ENCODE measurements at places on chromosomes 16 and 17. TPM values are rescaled to one million over a fixed set of nuclear protein-coding genes. Genes with fewer than 3 reads are reported as not detected.

EFCAB13 gene
- 5.4 TPM for polyA plus RNA-seq

- H3K4me1 ChIP-seq: peaks cover 32% of the 10 kb centered on the region
- H3K27ac ChIP-seq: no peak overlapping the region
- DNase-seq: no peak
Observed at GRCh38 chr16:67395458-67396158, 2.3 kb upstream of the TPPP3 start.

PSKH1 gene
- 13.0 TPM for polyA plus RNA-seq

SLC12A3 gene
- 0.72 TPM for polyA plus RNA-seq

DNA sequence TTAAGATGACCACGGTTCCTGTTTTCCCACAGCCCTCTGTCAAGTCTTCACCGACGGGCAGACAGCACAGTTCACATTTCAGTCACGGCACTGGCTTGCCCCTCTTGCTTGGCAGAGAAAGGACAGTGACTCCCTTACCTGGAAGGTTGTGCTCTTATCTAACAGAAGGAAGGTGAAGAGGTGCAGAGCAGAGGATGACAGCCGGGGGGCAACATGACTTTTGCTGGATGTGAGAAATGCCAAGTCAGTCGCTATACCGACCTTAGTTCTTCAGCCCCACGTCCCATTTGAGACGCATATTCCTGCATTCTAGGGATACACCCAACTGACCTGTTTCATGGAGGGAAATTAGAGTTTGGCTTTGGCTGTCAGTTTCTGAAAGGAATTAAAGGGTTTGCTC lies 492.3 kb downstream of the NPIPA7 start:
- DNase-seq: no peak
- H3K27me3 ChIP-seq: peaks cover 2% of the 10 kb centered on the region
- no peak overlapping the region for H3K27ac ChIP-seq
- H3K4me3 ChIP-seq: no peak overlapping the region

DNA sequence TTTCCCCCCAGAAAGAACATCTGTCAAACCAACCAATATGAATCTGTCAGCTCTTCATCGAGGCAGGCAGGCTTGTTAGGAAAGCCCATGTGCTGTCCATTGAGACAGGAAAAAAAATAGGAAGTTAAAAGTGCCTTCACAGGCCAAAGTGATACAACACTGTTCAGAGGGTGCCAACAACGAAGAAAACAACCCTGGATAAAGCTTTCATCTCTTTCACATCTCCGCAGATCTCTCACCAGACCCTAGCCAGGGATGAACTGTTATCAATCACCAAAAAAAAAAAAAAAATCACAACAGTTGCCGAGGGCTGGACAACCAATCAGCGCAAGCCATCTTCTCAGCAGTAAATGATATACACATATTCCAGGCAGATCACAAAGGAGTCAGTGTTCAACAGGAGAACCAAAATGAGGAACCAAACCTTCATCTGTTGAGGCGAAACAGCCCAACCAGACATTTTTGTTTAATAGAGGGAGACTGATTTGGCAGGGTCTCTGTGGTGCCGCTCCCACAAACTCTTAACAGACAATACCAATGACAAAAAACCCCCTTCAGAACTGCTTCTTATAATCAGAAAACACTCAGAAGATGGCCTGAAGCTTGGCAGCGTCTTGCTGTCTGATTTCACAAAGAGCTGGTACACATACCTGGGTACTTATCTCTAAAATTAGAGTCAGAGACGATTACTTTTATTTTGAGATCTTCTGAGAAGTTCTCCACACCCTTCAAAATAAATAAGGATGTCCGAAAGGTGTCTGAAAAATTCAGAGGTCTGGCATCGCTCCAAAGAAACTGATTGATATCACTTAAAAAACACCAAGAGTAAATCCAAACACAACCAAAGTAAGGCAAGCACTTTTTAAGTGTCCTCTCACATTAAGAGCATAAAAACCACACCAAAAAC lies 1.8 kb downstream of the MAP3K14 start:
- H3K36me3 ChIP-seq: peaks cover 10% of the 10 kb centered on the region
- peak; percentile 82 for DNase-seq
- H3K27ac ChIP-seq: peak overlapping the region; percentile 93

DNA sequence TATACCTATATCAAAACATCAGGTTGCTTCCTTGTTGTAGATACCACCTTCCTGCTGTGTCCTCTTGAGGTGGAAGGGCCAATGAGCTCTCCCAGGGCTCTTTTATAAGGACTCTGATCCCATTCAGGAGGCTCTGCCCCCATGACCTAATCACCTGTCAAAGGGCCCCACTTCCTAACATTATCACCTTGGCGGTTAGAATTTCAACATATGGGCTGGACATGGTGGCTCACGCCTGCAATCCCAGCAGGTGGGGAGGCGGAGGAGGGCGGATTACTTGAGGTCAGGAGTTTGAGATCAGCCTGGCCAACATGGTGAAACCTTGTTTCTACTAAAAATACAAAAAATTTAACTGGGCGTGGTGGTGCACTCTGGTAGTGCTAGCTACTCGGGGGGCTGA lies 86.4 kb downstream of the HAPSTR1 start:
- H3K4me1 ChIP-seq: no peaks in the 10 kb centered on the region
- peaks cover 2% of the 10 kb centered on the region for H3K27me3 ChIP-seq
- no peak for DNase-seq
- no peak overlapping the region for H3K4me3 ChIP-seq

- no peak for DNase-seq
- peaks cover 57% of the 10 kb centered on the region for H3K4me1 ChIP-seq
- H3K27ac ChIP-seq: peak overlapping the region; percentile 79
- H3K36me3 ChIP-seq: no peaks in the 10 kb centered on the region
Observed at GRCh38 chr17:38731526-38732294, 1.6 kb downstream of the CISD3 start.

HIGD1B gene
- not detected for polyA plus RNA-seq

- DNase-seq: no peak
- H3K4me1 ChIP-seq: no peaks in the 10 kb centered on the region
- H3K36me3 ChIP-seq: peaks cover 4% of the 10 kb centered on the region
- H3K4me3 ChIP-seq: no peak overlapping the region
Observed at GRCh38 chr17:63589646-63590045, 11.0 kb upstream of the TACO1 start.

DNA sequence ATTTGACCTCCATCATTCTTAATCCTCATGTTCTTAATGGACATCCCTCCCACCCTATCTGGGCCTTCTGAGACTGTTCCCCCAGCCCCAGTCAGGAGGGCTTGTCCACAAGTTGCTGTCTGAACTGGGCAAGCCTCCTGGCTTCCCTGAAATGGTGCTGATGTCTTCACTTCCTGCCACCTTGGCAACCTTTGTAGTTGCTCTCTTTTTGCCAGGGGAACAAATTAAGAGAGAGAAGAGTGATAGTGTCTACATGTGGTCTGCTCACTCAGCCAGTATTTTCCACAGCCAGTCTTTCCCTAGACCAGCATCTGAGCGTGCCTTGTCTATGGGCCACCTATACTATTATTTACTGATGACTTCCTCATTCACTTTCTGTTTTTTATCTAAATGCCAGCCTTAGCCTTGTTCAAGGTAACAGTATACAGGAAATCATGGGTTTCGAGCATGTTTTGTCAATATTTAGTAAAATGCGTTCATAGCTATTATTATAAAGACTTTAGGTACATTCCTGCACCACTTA lies 710.1 kb downstream of the MAF start:
- H3K4me1 ChIP-seq: peaks cover 20% of the 10 kb centered on the region
- H3K36me3 ChIP-seq: no peaks in the 10 kb centered on the region
- peak overlapping the region; percentile 40 for H3K27ac ChIP-seq
- DNase-seq: peak; percentile 23

GRCh38 chr16:22692916-22693637 lies 120.9 kb upstream of the HS3ST2 start:
- H3K4me1 ChIP-seq: no peaks in the 10 kb centered on the region
- H3K27ac ChIP-seq: no peak overlapping the region
- no peak overlapping the region for H3K4me3 ChIP-seq
- H3K36me3 ChIP-seq: no peaks in the 10 kb centered on the region

All from B cell (primary cell).